ENCODE measurements at places on chromosomes 4 and X. TPM values are rescaled to one million over a fixed set of nuclear protein-coding genes. Genes with fewer than 3 reads are reported as not detected.

Gene PDLIM3
- not detected for polyA plus RNA-seq

Gene MAGEC1
- polyA plus RNA-seq: not detected

Gene IL21
- not detected for polyA plus RNA-seq

Gene NXF2B
- not detected for polyA plus RNA-seq

Gene CXorf49
- not detected for polyA plus RNA-seq

Gene TMEM47
- not detected for polyA plus RNA-seq

Gene GRPR
- not detected for polyA plus RNA-seq

Data from CD8-positive, alpha-beta memory T cell (primary cell).